NB4 (cell line): ENCODE measurements at places on chromosomes 3 and 15.

- no peak for DNase-seq
Observed at GRCh38 chr3:75176937-75177336, 487.2 kb upstream of the FRG2C start.

DNA sequence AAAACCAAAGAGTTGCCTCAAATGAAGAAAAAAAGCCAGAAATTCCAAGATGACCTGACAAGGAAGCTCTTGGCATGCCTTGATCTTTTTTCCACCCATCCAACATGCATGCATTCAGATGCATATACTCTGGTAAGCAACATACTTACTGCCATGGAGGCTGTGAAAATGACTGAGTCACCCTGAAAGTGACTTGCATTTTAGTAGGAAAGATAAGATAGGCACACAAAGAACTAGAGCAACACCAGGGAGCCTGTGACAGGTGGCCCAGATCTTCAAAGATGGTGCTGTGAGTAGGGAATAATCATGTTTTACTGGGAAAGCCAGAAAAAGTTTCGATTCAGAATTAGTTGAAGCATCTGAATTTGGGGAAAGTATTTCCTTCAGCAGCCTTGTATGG lies 185.1 kb upstream of the SLCO3A1 start:
- no peak for DNase-seq

GRCh38 chr3:12303534-12303933 lies 14.7 kb downstream of the PPARG start:
- peak; percentile 24 for DNase-seq

GRCh38 chr3:21747966-21748555 lies 2.9 kb downstream of the ZNF385D start:
- no peak for DNase-seq

- DNase-seq, result no peak
Observed at GRCh38 chr3:124033360-124034015, 41.6 kb upstream of the ROPN1 start.

- no peak for DNase-seq
Observed at GRCh38 chr3:70180664-70181063, 131.8 kb downstream of the MDFIC2 start.
